Activated naive CD4-positive, alpha-beta T cell treated with anti-CD3 and anti-CD28 coated beads for 36 hours (primary cell): ENCODE measurements at places on chromosomes 7 and 10.

DNA sequence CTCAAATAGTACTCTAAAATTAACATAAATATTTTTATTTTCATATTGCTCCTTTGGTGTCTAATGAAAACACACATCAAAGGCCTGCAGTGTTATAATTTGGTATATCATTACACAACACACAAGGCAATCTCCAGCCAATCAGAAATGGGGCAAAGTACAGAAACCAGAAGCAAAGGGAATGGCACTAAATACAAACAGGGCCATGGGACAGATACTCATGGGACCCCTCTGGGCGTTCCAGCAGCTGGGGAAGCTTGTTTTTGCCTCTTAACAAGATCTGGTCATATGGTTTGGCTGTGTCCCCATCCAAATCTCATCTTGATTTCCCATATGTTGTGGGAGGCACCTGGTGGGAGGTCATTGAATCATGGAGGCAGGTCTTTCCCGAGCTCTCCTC lies 551.8 kb upstream of the NRP1 start:
- no peak for DNase-seq

GRCh38 chr10:103504181-103504783 lies 10.8 kb downstream of the NEURL1 start:
- peak; percentile 73 for DNase-seq

DNA sequence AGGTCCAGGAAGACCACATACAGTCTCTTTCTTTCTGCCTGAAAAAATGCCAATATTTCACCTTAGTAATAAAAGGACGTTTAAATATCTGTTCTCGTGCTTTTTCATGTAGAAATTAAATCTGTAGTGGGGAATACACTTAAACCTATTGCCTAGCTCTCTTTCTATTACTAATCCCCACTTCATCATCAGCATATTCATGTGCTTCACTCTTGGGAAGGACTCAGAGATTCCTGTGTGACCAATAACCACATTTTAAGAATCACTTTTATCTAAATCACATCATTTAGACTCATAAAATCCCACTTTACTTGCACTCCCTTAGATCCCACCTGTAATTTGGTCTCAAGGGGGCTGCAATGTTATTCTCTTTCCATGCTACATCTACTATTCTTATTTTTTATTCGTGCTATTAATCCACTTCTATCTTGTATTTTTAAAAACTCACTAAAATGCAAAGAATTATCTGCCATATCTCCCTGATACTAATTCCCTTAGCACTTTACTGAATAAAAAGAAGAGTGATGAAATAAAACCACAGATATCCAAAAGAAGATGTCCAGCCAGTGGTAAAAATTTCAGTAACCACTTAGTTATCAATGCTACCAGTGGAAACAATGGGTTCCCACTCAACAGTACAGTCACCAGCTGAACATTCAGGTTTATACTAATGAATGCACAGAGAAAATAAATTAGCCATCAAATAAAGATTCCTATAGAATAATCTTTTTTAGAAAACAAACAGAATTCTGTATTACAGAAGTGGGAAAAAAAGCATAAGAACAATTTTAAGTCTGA lies 102.1 kb downstream of the PPP1R17 start:
- DNase-seq = no peak

DNA sequence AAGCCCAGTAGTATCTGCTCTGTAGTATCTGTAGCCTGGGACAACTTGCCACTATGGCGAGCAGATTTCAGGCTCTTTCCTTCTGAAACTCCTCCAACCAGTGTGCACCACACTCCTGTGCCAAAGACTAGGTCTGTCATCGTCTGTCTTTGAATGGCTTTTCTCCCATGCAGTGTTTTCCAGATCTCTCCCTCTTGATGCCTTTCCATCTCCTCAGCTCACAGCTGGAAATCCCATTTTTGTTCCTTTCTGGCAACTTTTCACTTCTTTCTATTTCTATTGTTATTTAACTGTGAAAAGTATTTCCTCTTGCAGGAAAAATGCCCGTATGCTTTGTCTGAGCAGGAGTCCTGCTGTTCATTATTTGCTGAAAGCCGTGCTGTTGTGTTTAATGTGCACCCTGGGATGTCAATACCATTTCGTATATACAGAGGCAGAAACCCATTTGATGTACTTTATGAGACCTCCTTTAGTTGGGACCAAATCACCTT lies 373.7 kb downstream of the PHTF2 start:
- DNase-seq = no peak

DNA sequence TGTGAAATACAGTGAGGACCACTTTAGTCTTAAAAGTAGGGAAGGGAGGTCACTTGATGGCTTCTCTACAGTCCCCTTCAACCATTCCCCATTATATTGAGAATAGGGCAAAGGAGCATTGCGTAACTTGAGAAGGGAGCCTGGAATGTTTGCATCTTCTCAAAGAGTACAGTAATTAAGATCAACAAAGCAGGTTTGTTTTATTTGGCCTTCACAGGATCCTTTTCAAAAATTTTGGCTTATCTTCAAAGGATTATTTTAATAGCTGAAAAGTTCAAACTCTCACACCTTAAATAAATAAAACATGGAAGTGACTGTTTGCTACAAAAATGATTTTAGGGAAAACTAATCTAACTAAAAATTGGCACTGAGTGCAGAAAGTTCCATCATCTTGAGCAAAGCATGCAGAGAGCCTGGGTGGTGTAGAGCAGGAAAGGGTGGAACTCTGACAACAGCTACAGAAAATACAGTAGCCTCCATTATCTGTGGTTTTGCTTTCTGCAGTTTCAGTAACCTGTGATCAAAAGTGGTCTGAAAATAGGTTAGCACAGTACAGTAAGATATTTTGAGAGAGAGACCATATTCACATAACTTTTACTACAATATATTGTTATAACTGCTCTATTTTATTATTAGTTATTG lies 214.0 kb downstream of the MDFIC start:
- no peak for DNase-seq

- DNase-seq = no peak
Measured at GRCh38 chr7:95881597-95881996, 109.2 kb downstream of the DYNC1I1 start.
